Bronchus fibroblast of lung (primary cell): ENCODE measurements at places on chromosomes 6 and 20. TPM values are rescaled to one million over a fixed set of nuclear protein-coding genes. Genes with fewer than 3 reads are reported as not detected.

The BPIFB4 gene
- total RNA-seq = not detected in 2 replicates

The UNC93A gene
- not detected in 2 replicates for total RNA-seq

The MICB gene
- 22.4 and 24.2 TPM in 2 replicates for total RNA-seq

The CRIP3 gene
- total RNA-seq = not detected in 2 replicates

The PTCHD4 gene
- 0.34 and 0.59 TPM in 2 replicates for total RNA-seq

The PRL gene
- total RNA-seq = not detected in 2 replicates

The RNF144B gene
- 1.3 and 1.5 TPM in 2 replicates for total RNA-seq

The CLIC5 gene
- total RNA-seq = not detected in 2 replicates

The TREM2 gene
- total RNA-seq = not detected in 2 replicates

The MARCKS gene
- total RNA-seq = 111 and 134 TPM in 2 replicates

The CCM2L gene
- not detected in 2 replicates for total RNA-seq

The PLG gene
- not detected in 2 replicates for total RNA-seq

The RIMS1 gene
- under 0.01 and 0.45 TPM in 2 replicates for total RNA-seq

The PSORS1C2 gene
- total RNA-seq = not detected in 2 replicates

The OVOL2 gene
- not detected in 2 replicates for total RNA-seq

The SALL4 gene
- 0.45 and 1.5 TPM in 2 replicates for total RNA-seq

The MAS1 gene
- not detected in 2 replicates for total RNA-seq

The CPXM1 gene
- total RNA-seq = 4.5 and 5.6 TPM in 2 replicates

The IP6K3 gene
- 6.2 and 7.9 TPM in 2 replicates for total RNA-seq

The TRIM15 gene
- total RNA-seq = not detected in 2 replicates

The ADGB gene
- total RNA-seq = not detected in 2 replicates

The BMP5 gene
- 1.9 and 2.0 TPM in 2 replicates for total RNA-seq

The SIRPG gene
- total RNA-seq = not detected in 2 replicates
